ENCODE measurements at places on chromosomes 1 and 21. TPM values are rescaled to one million over a fixed set of nuclear protein-coding genes. Genes with fewer than 3 reads are reported as not detected.

The DNASE2B gene
- 0.26 TPM for total RNA-seq

GRCh38 chr1:12488666-12489354 is 129.2 kb downstream of the DHRS3 start:
- H3K4me3 ChIP-seq, result no peak overlapping the region
- DNase-seq, result no peak
- peaks cover 41% of the 10 kb centered on the region for H3K4me1 ChIP-seq
- H3K27me3 ChIP-seq, result no peaks in the 10 kb centered on the region
- H3K36me3 ChIP-seq, result peaks cover 26% of the 10 kb centered on the region
- H3K27ac ChIP-seq, result no peak overlapping the region

DNA sequence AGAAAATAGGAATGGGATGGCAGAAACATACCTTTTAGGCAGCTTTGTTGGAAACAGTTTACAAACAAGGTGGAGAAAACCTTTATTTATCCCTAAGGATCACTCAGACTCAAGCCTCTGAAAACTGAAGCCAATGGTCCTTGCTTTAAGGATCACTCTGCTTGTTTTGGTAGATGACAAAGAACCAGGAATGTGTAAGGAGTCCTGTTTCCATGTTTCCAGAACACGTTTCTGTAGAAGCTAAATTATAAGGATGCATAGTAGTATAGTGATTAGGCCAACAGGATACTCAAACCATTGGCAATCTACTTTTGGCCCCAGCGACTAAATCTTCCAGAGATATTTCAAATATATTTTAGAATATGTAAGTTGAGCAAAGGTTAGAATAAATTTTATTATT is 149.1 kb upstream of the HP1BP3 start:
- H3K36me3 ChIP-seq, result peaks cover 14% of the 10 kb centered on the region
- H3K27me3 ChIP-seq, result no peaks in the 10 kb centered on the region
- DNase-seq, result no peak

The MAB21L3 gene
- not detected for total RNA-seq

DNA sequence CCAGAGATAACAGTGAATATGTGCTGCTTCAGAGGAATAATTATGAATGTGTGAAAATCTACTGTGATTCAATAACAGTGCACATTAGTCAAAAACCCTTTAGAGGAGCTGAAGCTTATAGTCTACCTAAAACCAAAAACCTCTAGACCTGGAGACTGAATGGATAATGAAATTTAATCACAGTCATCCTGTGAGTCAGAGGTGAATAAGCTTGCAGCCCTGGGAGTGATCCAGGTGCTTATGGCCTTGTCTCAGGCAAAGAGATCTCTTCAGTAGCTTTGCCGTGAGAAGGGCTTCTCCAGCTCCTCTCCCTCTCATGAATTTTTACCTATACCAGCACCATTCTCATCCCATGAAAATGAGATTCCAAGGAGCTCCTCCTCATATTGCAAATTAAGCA is 81.3 kb upstream of the RGS4 start:
- H3K27me3 ChIP-seq, result no peaks in the 10 kb centered on the region
- no peaks in the 10 kb centered on the region for H3K36me3 ChIP-seq
- H3K4me1 ChIP-seq, result peaks cover 4% of the 10 kb centered on the region
- no peak overlapping the region for H3K4me3 ChIP-seq

GRCh38 chr1:205444931-205445645 is 10.8 kb downstream of the BLACAT1 start:
- DNase-seq, result no peak
- H3K4me3 ChIP-seq, result peak overlapping the region; percentile 26
- peaks cover 5% of the 10 kb centered on the region for H3K36me3 ChIP-seq
- no peak overlapping the region for H3K27ac ChIP-seq

DNA sequence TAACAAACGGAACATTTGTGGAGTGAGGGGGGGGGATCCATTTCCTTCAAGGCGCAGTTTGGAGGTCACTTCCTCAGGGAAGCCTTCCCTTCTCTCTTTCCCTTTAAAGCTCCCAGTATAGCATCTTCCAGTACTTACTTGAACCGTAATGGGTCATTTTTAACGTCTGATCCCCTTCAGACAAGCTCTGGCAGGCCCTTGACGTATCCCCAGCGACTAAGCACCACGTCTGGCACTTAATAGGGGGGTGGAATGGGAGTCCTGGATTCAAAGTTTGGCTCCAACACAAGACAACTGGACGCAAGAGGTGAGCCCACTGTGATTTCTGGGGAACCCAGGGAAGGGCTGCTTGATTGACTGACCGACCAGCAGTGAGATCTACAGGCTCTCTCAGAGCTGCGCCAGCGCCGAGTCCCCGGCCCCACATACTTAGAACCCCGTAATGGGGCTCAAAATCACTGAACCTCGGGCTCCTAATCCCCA is 441 bp downstream of the YARS1 start:
- peak overlapping the region; percentile 95 for H3K27ac ChIP-seq
- peak overlapping the region; percentile 97 for H3K4me3 ChIP-seq
- peaks cover 10% of the 10 kb centered on the region for H3K36me3 ChIP-seq
- DNase-seq, result no peak
- no peaks in the 10 kb centered on the region for H3K27me3 ChIP-seq

- DNase-seq, result no peak
- peaks cover 55% of the 10 kb centered on the region for H3K4me1 ChIP-seq
- peaks cover 13% of the 10 kb centered on the region for H3K36me3 ChIP-seq
Measured at GRCh38 chr1:109989506-109990301, 5.1 kb downstream of the AHCYL1 start.

The CLDN14 gene
- not detected for total RNA-seq

- H3K4me3 ChIP-seq, result no peak overlapping the region
- no peaks in the 10 kb centered on the region for H3K4me1 ChIP-seq
- peaks cover 8% of the 10 kb centered on the region for H3K36me3 ChIP-seq
- no peaks in the 10 kb centered on the region for H3K27me3 ChIP-seq
Measured at GRCh38 chr1:29196863-29197589, 15.3 kb upstream of the SRSF4 start.

DNA sequence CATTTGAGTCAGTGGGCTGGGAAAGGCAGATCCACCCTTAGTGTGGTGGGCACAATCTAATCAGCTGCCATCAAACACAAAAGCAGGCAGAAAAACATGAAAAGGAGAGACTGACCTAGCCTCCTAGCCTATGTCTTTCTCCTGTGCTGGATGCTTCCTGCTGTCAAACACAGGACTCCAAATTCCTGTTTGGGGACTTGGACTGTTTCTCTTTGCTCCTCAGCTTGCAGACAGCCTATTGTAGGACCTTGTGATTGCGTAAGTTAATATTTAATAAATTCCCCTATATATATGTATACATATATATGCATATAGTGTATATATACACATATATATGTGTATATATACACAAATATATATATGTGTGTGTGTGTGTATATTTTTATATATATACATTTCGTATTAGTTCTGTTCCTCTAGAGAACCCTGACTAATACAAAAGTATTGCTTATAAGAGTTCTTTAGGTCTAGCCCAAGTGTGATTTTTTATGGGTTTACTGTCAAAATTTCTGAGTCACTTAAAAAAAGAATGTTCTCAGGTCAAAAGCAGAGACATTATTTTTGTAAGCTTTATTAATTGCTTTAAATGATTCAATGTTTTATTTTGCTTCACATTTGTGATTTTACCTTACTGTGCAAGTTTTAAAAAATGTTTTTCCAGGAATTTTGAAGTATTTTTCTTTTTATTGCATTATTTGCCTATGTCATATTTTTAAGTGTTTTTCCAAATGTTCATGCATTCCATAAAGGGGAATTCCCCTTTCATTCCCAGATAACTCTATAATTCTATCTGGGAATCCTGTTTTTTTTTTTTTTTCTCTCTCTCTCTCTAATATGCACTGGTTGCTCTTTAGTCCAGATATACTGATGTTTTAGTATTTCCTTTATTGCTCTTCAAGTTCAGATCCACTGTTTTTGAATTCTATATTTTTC is 92.1 kb upstream of the ADAMTS5 start:
- H3K4me1 ChIP-seq, result no peaks in the 10 kb centered on the region
- no peak for DNase-seq
- H3K4me3 ChIP-seq, result no peak overlapping the region
- no peaks in the 10 kb centered on the region for H3K36me3 ChIP-seq

DNA sequence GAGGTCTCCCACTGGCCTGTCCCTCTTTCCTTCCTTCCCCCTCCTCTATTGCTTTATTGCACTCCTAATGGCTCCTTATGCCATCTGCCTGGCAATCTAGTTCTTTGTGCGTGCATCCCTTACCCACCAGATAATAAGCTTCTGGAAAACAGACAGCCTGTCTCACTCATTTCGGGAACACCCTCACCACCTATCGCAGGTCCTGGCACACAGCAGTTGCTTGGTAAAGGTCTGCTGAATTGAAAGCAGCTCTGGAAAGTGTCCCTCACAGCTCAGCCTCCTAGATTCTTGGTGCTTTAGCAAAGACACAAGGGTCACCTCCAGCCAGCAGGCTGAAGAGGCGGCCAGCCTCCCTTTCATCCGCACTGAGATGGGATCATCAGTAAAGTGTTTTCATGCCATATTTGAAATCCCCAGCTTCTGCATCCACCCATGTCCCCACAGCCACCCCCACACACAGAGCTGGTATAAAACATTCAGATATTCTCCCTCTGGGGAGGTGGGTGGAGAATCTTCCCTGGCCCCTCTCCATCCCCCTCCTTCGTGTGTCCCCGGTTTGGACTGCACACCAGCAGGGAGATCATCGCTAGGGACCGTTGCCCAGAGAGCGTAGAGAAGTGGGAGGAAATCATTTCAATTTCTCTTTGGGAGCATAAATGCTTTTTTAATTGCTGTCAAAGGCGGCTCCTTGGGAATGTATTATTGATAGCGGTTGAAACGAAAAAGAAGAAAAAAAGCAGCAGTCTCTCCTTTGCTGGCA is 29.1 kb upstream of the ATP2B4 start:
- DNase-seq, result no peak
- H3K4me1 ChIP-seq, result peaks cover 13% of the 10 kb centered on the region
- no peaks in the 10 kb centered on the region for H3K36me3 ChIP-seq
- no peak overlapping the region for H3K27ac ChIP-seq

GRCh38 chr1:117389284-117389683 is 22.0 kb downstream of the MAN1A2 start:
- no peaks in the 10 kb centered on the region for H3K27me3 ChIP-seq
- no peak overlapping the region for H3K4me3 ChIP-seq

DNA sequence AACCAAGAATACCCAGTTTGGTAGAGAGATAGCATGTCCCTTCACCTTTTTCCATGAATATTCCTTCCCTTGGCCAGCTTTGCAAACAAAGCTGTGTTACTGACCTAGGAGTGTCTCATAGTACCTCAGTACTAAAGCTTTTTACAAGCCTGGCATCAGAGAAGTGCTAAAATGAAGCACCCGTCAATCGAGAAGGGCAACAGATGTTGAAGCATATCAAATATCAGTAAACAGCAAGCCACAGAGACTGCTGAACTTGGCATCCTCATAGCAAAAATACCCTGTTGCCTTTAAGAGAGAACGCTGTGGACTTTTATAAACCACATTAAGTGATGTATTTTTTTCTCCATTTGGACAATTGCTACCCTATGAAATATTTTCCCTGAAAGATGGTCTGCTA is 128.6 kb upstream of the HOOK1 start:
- no peaks in the 10 kb centered on the region for H3K27me3 ChIP-seq
- no peak for DNase-seq
- H3K27ac ChIP-seq, result no peak overlapping the region
- H3K36me3 ChIP-seq, result no peaks in the 10 kb centered on the region

DNA sequence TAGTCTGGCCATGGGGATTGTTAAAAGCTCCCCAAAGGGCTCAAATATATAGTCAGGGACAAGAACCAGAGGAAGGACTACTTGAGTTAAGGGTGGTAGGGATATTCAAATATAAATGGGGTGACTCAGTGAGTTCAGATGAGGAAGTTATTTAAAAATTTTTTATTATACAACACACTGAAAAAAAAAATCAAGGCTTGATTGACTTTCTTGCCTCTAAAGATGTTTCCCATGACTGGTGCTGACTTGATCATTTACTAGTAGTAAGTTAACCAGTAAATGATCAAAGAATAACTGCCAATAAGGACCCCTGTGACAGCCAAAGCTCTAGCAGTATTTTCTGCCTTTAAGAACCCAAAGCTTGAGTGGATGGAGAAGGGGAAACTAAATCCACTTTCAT is 357.6 kb upstream of the NR5A2 start:
- peaks cover 4% of the 10 kb centered on the region for H3K4me1 ChIP-seq
- H3K27ac ChIP-seq, result no peak overlapping the region

- H3K4me1 ChIP-seq, result peaks cover 16% of the 10 kb centered on the region
- peak overlapping the region; percentile 3 for H3K27ac ChIP-seq
- no peak for DNase-seq
- no peaks in the 10 kb centered on the region for H3K27me3 ChIP-seq
Measured at GRCh38 chr1:217614200-217614712, 16.6 kb downstream of the GPATCH2 start.

GRCh38 chr1:1210726-1211540 is 3.0 kb downstream of the TNFRSF4 start:
- H3K4me3 ChIP-seq, result no peak overlapping the region
- H3K36me3 ChIP-seq, result no peaks in the 10 kb centered on the region
- H3K27ac ChIP-seq, result no peak overlapping the region
- DNase-seq, result no peak
- no peaks in the 10 kb centered on the region for H3K4me1 ChIP-seq

DNA sequence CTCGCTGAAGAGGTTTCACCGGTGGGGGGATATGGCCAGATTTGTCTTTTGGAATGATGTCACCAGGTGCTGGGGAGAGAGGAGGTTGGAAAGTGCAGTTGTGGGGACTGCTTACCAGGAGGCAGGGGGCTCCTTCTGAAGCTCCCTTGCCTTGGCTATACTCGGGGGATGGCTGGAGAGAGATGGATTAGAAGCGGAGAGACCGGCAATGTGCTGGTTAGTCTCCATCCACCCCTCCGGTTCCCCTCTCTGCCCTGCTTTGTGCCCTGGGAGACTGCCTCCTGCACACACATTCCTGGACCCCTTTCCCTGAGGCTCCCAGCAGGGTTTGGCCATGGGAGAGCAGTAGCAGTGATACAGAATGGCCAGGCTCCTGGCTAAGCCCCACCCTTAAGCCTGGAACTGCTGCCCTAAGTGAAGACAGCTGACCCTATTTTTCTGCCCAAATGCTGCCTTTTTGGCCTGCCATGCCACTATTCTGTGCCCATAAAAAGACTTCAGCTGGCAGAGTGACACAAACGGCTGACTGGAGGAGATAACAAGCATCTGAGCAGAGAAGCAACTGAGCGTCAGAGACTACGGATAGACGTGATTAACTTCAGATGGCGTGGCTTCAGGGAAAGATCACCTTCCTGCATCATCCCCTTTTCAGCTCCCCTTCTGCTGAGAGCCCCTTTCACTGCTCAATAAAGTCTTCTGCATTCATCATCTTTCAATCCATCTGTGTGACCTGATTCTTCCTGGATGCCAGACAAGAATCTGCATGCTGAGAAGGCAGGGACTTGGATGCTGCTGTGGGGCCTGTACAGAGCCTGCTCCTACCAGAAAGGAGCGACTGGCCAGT is 14.5 kb upstream of the VPS13D start:
- no peak overlapping the region for H3K4me3 ChIP-seq
- no peaks in the 10 kb centered on the region for H3K4me1 ChIP-seq
- H3K36me3 ChIP-seq, result no peaks in the 10 kb centered on the region
- peak overlapping the region; percentile 49 for H3K27ac ChIP-seq

- H3K4me1 ChIP-seq, result no peaks in the 10 kb centered on the region
- no peaks in the 10 kb centered on the region for H3K27me3 ChIP-seq
- DNase-seq, result no peak
- H3K27ac ChIP-seq, result no peak overlapping the region
- H3K4me3 ChIP-seq, result no peak overlapping the region
Measured at GRCh38 chr21:45805321-45805720, 161.8 kb downstream of the PCBP3 start.
